H4 (cell line): ENCODE measurements at places on chromosomes 5 and 9. TPM values are rescaled to one million over a fixed set of nuclear protein-coding genes. Genes with fewer than 3 reads are reported as not detected.

Gene PCDHA4
- 0.02 and 0.04 TPM in 2 replicates for total RNA-seq

Gene SSNA1
- total RNA-seq: 71.6 and 91.9 TPM in 2 replicates

Gene PCDHB3
- total RNA-seq: 0.21 TPM in 2 replicates

Gene CXXC5
- 46.9 and 55.1 TPM in 2 replicates for total RNA-seq

Gene GPRIN1
- 11.7 and 14.0 TPM in 2 replicates for total RNA-seq

Gene GRXCR2
- total RNA-seq: not detected in 2 replicates

Gene NMUR2
- total RNA-seq: not detected in 2 replicates

DNA sequence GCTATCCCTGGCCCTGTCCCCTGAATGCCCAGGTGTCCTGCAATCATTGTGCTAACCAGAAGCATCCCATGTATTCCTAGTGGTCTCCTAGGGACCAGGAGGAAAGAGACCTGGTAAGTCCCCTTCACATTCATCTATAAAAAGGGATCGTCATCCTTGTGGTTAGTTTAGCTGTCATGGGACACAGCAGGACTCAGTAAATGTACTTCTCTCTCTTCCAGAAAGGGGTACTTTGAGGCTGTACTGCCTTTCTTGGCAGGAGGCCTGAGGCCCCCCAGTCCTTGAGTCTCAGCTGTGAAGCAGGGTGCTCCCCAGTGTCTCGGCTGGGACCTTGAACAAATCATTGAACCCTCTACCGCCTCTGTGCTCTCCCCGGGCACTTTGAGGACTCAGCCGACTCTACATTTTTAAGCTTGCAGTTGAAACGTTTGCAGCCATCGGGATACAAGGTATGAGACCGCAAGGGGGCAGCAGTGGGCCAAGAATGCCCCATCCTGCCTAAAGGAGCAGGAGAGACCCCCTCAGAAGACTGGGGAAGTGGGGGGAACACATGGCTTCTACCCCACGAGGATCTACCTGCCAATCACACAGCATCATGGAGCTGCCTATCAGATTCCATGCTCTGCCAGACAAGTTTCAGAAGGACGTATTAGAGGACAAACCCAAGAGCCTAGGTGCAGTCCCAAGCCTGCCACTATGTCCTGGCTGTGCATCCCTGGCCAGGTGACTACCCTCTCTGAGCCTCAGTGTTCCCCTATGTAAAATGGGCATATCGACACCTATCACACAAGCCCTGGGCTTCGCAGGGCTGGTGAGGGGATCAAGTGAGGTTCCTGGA is 2.4 kb upstream of the PHYKPL start:
- peak; percentile 66 for DNase-seq

DNA sequence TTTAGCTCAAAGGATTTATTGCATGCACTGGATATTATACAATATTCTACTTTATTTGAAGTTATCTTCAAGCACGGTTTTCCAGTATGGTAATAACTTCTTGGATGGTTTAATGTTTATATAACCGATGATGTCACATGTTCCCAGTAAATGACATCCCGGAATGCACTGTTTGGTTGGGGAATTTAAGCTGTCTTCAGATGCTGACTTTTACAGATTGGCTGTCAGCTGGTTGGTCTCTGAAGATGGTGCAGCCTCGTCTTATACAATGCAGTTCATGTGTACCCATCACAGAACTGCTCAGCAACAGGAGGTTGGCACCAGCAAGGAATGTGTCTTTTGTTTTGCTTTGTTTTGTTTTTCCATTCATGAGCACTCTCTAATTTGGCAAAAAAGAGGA is 143.8 kb downstream of the PRKACG start:
- DNase-seq: no peak

DNA sequence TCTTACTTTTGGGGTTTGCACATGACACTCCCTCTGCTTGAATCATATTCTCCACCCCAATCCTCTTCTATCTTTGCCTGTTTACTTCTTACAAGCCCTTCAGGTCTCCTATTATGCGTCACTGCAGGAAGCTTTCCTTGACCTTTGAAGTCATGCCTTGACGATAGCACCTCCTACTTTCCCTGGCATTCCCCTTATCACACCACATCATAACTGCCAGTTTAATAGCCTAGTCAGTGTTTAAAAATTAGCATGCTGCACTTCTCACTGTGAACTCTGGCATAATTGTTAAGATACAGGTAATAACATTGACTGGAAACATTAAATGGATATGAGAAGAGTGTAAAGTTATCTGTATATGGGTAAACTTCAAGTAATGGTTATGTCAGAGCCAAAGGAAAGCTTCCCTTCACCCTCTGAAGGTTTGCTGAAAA is 37.1 kb upstream of the CEP120 start:
- peak; percentile 45 for DNase-seq

GRCh38 chr5:61440086-61440485 is 108.0 kb downstream of the ZSWIM6 start:
- no peak for DNase-seq

- DNase-seq: no peak
Measured at GRCh38 chr5:158943569-158943968, 156.1 kb downstream of the EBF1 start.

- no peak for DNase-seq
Measured at GRCh38 chr5:173567548-173567947, 48.9 kb downstream of the BOD1 start.

DNA sequence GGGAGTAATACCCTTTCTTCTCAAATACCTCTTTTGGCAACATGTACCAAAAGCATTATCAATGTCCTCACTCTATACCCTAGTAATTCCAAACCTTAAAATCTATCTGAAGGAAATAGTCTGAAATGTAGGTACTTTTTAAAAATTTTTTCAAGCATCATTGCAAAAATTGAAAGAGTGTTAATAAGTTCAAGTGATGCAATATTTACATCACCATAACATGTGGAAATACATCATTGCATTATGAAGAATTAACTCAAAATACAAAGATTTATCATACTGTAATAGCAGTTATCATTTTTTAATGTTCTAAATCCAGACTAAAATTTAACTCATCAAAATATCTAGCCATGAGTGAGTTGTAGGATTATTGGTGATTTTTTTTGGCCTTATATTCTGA is 123.1 kb downstream of the DENND1A start:
- DNase-seq: no peak

DNA sequence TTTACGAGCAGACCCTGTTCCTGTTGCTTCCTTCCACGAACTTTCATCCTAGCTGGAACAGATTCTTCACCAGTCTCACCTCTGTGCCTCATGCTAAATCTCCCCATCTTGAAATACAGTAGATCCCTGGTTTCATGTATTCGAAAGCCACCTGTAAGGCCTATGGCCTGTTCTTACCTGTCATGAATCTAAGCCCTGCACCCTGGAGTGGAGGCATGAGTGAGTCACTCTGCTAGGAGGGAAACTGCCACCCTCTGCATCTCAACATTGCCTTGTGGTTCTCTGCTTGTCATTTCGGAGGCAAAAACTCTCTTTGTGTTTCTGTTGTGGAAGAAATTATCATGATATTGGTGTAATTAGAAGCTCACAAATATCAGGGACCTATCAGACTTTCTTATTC is 320.0 kb downstream of the ENC1 start:
- DNase-seq: no peak

- DNase-seq: no peak
Measured at GRCh38 chr9:106934442-106935238, 71.7 kb downstream of the ZNF462 start.

DNA sequence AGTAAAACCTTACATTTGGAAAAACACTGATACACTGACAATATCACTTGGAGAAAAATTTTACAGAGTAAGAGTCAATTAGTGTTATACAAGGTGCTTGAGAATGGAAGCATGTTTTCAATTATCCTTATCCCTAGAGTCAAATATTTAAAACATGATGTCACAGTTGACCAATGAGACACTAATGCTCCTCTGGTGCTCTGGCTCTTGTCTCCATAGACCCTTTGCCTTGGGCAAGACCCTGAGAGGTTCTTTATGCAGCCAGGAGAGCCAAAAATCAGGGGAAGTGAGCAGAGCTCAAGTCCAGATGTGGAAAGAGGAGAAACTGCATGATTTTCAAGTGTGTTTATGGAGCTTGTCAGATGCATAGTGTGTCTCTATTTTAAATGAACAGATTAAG is 153.9 kb downstream of the MARCHF11 start:
- DNase-seq: no peak

GRCh38 chr5:82031220-82032119 is 59.6 kb downstream of the ATG10 start:
- no peak for DNase-seq

DNA sequence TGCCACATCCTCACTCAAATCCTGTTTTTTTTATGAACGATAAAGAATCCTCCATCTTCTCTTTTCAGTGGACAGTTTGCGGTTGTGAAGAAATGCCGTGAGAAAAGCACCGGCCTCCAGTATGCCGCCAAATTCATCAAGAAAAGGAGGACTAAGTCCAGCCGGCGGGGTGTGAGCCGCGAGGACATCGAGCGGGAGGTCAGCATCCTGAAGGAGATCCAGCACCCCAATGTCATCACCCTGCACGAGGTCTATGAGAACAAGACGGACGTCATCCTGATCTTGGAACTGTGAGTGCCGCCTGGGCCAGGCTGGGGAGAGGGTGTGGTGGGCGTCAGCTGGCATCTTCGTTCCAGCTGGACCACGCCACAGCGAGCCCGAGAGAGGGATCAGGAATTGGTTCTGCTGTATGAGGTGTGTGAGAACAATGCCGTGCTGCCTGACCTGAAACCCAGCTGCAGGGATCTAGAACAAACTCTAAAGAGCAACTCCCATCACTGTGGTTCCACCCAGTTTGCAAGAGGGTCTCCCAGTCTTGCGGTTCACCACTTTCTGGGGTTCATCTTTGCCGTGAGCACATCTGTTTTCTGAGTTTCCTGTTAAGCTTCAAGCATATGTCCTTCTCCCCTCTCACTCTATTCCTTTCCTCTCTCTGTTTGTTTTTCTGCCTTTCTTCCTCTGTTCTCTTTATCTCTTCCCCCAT is 107.4 kb downstream of the DAPK1 start:
- no peak for DNase-seq

DNA sequence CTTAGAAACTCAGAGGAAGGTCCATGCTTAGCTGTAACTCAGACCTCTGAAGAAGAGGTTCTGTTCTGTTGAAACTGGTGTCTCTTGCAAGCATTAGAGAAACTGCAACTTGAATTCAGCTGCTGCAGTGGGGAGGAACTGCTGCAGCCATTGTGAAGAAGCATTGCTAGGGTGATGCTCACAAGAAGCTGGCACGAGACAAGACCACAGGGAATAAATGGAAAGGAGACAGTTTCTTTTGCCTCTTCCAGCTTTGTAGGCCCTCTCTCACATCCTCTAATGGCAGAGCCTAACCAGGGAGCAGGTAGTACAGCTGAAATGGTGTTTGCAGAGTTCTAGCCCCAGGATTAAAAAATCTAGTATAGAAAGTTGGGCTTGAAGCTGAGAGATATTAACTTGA is 148.0 kb upstream of the DMAC1 start:
- DNase-seq: no peak

DNA sequence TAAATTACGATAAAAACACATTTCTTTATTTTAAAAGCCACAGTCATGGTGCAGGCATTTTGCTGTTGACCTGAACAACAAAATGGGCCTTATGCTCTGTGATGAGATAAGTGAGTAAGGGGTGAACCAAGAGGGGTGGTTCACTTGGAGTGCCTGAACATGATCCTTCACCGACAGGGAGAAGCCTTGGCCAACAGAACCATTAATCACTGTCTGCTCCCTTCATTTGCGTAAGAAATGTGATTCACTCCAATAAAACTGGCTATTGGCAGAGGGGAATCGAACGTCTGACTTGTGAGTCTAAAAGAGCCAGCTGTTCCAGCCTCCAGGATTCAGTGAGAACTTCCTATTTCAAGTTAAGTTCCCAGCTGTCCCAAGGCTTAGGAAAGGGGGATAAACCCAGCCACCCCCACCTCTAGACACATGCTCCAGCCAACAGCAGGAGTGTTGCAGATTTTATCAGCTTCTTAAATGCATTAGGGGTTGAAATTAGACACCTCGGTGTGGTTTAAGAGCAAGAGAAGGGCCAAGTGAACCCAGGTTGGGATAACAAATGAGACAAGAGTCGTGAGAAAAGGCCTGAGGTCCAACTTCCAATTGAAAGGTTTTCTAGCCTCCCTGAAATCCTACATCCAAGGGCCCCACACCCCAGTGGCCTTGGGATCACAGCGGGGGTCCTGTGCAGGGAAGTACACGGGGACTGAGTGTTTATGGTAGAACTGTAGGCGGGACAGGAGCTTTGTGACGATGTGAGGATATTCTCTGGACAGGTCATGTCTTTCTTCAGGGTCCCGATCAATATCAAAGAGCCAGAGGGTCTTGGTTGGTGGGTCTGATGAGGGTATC is 131.4 kb upstream of the LHFPL2 start:
- peak; percentile 98 for DNase-seq

DNA sequence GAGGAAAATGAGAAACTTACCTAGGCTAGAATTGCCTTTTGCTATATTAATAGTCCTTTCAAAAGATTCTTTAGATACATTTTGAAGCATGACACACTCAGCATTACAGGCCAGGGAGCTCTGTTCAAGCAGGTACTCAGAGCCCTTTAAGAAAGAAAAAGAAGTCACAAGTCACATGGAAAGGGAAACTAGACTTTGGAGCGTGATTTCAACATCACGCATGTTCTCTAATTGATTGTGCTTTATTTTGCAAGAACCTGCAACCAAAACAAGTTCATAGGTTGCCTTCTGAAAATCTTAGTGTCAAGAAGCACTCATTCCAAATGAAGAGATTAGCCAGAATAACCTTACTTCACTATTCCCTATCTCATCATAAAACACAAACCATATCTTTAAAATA is 103.8 kb downstream of the MPDZ start:
- DNase-seq: no peak

GRCh38 chr9:90167914-90168313 is 474.7 kb downstream of the DIRAS2 start:
- no peak for DNase-seq

- DNase-seq: no peak
Measured at GRCh38 chr5:114411380-114411931, 49.6 kb downstream of the KCNN2 start.

DNA sequence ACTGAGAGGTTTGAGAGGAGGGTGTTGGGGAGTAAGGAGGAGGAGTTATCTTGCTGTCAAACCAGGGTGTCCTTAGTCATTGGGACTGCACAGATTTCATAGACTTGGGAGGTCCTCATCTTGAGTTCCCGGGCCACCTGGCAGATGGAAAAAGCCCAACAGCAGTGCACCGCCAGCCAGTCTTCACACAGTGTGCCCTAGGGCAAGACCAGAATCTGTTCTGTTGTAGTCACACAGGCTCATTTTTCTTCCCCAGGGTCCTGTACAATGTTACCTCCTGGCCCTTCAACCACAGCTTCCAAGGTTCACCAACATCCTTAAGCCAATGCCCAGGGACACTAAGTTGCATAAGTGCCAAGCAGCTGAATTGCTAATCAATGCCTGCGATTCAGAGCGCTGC is 21.0 kb downstream of the PLAC8L1 start:
- no peak for DNase-seq
